Caki2 (cell line): ENCODE measurements at places on chromosomes 13 and 19. TPM values are rescaled to one million over a fixed set of nuclear protein-coding genes. Genes with fewer than 3 reads are reported as not detected.

Gene SGCG
- total RNA-seq: not detected in 2 replicates

Gene COL4A1
- 393 and 454 TPM in 2 replicates for total RNA-seq

Gene C1QTNF9
- total RNA-seq: 0.09 TPM in 1 of 2 replicates, not detected in the other

Gene B3GNT8
- 0.41 TPM in 1 of 2 replicates, not detected in the other for total RNA-seq

- no peak for DNase-seq
These were observed 472.8 kb downstream of the LIG4 start for GRCh38 chr13:107742544-107742943.

DNA sequence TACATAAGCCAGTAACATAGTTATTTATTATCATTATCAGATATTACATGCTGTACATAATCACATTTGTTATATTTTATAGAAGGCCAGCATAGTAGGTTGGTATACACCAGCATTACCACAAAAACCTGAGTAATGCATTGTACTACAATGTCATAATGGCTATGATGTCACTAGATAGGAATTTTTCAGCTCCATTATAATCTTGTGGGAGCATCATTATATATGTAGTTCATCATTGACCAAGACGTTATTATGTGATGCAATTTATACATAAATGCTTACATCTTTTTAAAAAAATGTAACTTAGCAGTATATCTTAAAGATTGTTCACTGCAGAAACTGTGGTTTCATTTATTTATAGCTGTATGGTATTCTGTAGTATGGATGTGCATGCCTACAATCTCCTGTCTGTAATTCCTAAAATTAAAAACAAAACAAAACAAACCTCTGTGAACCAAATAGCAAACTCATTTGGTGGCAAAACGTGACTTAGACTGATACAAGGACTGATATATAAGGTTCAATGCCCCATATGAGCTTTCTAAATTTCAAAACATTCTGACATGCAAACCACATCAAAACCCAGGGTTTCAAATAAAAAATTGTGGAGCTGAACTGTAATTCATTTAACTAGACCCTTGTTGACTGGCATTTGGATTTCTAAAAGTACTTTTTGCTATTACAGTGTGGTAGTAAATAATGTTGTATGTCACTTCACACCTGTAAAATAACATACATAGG is 250.9 kb downstream of the DLEU7 start:
- DNase-seq: peak; percentile 25

GRCh38 chr13:50123862-50124535 is 108.8 kb downstream of the KCNRG start:
- peak; percentile 93 for DNase-seq

GRCh38 chr13:31116224-31116623 is 45.5 kb downstream of the HSPH1 start:
- no peak for DNase-seq

DNA sequence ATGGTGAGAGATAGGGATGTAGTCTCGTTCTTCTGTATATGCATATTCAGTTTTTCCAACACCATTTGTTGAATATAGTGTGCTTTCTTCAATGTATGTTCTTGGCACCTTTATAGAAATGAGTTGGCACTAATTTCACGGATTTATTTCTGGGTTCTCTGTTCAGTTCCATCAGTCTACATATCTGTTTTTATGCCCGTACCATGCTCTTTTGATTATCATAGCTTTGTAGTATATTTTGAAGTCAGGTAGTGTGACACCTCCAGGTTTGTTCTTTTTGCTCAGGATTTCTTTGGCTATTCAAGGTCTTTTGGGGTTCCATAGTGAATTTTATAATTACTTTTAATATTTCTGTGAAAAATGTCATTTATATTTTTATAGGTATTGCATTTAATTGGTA is 14.5 kb upstream of the ZNF793 start:
- no peak for DNase-seq

- DNase-seq: no peak
These were observed 38.1 kb downstream of the DOCK9 start for GRCh38 chr13:98939660-98940191.

DNA sequence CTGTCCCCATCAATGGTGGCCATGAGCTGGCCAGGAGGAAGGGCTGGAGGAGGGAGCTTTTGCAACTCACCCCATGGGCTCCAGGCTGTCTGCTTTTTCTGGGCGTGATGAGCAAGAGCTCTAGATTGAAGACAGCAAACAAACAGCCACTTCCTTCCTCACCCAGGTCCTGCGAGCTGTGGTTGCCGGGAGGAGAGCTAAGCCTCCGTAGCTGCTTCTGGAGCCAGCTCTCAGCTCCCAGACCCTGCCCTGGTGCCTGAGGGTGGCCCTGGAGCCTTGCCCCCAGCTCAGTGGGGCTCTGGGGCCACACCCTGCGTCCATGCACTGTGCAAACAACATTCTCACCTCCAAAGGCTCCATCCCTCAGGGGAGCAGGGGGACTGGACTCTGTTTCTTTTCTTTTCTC is 6.2 kb downstream of the MYO1F start:
- DNase-seq: no peak

DNA sequence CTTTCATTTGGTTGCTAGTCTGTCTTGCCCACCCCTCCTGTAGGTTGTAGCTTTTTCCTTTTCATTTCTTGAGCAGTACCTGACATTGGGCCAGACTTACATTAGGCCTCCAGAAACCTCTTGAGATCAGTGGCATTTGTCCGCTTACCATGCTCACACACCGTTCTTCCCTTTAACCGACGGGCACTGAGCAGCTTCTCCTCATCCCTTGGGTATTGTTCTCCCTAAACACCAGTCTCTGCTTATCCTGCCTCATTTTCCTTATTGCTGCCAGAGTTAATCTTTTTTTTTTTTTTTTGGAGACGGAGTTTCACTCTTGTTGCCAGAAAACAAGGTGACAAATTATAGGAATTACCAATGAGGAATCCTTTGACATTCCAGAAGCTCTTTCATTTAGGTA is 27.2 kb upstream of the KCTD4 start:
- no peak for DNase-seq

- DNase-seq: no peak
These were observed 152.1 kb downstream of the KCNRG start for GRCh38 chr13:50167224-50167947.

DNA sequence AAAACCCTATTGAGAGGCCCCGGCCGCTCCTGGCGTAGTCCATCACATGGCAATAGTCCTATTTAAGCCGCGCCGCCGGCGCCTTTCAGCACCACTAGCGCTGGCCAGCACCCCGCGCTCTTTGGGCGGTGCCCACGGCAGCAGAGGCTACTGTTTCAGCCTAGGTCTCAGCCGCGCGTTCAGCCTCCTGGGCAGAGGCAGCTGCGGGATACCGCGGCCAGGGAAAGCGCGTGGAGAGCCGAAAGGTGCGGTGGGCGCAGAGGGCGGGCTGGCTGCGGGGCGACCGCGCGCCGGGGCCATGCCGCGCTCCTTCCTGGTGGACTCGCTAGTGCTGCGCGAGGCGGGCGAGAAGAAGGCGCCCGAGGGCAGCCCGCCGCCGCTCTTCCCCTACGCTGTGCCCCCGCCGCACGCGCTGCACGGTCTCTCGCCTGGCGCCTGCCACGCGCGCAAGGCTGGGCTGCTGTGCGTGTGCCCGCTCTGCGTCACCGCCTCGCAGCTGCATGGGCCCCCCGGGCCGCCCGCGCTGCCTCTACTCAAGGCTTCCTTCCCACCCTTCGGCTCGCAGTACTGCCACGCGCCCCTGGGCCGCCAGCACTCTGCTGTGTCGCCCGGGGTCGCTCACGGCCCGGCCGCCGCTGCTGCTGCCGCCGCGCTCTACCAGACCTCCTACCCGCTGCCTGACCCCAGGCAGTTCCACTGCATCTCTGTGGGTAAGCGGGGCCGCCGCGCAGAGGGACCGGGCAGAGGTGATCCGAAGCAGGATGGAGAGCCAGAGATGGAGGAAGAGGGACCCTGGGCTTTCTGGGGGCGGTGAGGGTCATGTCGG is at the start of gene GSX1:
Gene GSX1, plus strand, starts transcription at position 91 of the 826 bp plus-strand sequence. Its CDS starts 208 bp downstream, at position 299.
- DNase-seq: peak; percentile 38

DNA sequence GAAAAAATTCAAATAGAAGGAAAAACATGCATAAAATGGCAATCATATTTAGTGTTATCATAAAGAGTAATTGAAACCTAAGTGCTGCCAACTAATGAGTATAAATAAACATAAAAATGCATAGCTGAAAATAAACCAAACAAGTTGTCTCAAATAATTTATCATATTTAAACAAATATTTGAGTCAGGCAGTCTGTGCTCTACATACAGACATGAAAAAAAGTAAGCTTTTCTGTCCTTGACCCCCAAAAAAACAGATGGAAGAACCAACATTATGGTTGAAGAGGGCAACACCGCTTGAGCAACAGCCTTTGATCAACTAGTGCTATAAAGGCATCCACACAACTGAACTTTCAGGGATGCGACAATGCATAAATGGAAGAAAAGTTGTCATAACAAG is 735.1 kb upstream of the MIR17HG start:
- no peak for DNase-seq

- no peak for DNase-seq
These were observed 657.3 kb downstream of the EFNB2 start for GRCh38 chr13:105878119-105878700.
